Activated T-helper 17 cell treated with anti-CD3 and anti-CD28 coated beads, Interleukin-2, amount 50 U/mL, for 72 hours (primary cell): ENCODE measurements at places on chromosomes 2 and 18. TPM values are rescaled to one million over a fixed set of nuclear protein-coding genes. Genes with fewer than 3 reads are reported as not detected.
A peak's percentile ranks its signal among the peaks of the same experiment; 100 is the strongest.

DNA sequence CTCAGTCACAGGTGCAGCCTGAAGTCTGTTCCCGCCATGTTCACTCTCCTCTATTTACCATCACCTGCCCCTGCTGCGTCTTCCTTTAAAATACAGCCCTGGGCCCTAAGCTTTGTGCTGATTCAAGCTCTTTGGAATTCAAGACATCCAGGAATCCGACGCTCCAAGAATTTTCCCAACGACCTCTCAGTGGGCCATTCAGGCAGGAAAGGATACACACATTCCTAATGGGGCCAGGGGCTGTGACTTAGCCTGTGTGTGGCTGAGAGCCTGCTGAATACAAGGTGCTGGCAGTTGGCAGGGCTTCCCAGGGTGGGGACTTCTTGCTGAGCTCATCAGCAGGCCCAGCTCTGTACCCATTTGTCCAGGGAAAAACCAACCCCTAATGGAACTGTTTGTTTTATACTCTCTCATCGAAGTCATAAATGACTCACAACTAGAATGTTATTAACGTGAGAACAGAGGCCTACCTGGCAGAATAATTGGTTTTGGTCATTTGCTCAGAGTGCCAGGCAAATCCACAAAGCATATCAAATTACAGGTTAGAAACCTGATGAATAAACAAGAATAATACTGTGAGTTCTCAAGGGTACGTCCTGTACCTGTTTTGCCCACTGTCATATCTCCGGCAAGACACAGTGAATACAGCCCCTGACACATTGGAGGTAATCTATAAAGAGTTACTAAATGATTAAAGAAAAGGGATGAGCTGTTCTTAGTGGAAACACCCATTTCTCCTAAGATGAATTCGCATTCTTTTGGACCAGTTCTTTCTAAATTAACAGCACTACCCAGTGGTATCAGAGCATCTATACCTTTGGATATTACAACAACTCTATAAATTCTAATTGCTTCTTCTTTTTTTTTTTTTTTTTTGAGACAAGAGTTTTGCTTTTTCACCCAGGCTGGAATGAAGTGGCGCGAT, 12.6 kb upstream of the KCMF1 start:
- peak overlapping the region; percentile 83 for H3K27ac ChIP-seq
- H3K4me1 ChIP-seq, result peaks cover 20% of the 10 kb centered on the region
- peaks cover 45% of the 10 kb centered on the region for H3K36me3 ChIP-seq
- H3K27me3 ChIP-seq, result no peaks in the 10 kb centered on the region
- no peak overlapping the region for H3K4me3 ChIP-seq

GRCh38 chr2:169386722-169387121, 24.4 kb upstream of the LRP2 start:
- ATAC-seq, result no peak
- H3K4me1 ChIP-seq, result no peaks in the 10 kb centered on the region
- H3K4me3 ChIP-seq, result no peak overlapping the region
- H3K27ac ChIP-seq, result no peak overlapping the region
- H3K27me3 ChIP-seq, result peaks cover 11% of the 10 kb centered on the region
- H3K36me3 ChIP-seq, result no peaks in the 10 kb centered on the region

DNA sequence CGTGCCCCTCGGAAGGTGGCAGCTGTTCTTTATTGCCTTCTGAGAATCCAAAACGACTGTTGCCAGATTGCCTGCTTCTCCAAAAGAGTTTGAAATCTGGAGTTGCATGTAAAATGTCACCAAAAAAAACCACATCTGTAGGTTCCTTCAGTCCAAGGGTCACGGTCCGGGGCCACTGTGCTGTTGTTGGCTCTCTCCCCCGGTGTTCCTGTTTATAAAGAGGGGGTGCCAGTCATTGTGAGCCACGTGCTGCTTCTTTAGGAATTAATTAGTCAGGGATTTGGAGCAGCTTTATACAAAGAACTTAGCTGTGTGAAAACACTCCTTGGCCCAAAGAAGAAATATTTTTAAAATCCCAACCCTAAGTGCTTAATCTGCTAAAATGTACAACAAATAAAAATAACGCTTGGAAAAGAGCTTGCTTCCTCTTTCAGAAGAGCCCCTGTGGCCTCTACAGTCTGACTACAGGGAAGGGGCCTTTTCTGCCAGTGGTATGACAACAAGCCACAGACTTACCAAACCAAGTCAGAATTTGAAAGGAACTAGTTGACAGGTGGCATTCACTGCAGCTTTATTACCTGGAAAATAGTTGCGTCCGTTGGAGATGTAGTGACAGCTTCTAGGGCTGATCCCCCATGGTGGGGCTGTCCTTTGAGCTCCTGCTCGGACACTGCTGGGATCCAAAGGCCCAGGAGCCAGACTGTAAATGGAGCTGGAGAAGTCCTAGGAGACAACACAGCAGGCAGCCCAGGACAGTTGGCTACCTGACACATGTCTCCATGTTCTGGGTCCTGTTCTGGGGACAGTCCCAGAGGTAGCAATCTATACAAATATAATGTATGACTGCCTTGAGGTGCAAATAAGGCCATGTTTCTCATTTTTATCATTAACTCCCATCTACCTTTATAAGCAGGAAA, 84.5 kb upstream of the SLC1A4 start:
- no peak for ATAC-seq
- no peaks in the 10 kb centered on the region for H3K36me3 ChIP-seq
- no peaks in the 10 kb centered on the region for H3K4me1 ChIP-seq
- peaks cover 13% of the 10 kb centered on the region for H3K27me3 ChIP-seq
- no peak overlapping the region for H3K27ac ChIP-seq

Gene ANTXR1
- 0.11 TPM for total RNA-seq

Gene TOGARAM2
- 3.0 TPM for total RNA-seq

Gene ALPP
- total RNA-seq, result 0.19 TPM

DNA sequence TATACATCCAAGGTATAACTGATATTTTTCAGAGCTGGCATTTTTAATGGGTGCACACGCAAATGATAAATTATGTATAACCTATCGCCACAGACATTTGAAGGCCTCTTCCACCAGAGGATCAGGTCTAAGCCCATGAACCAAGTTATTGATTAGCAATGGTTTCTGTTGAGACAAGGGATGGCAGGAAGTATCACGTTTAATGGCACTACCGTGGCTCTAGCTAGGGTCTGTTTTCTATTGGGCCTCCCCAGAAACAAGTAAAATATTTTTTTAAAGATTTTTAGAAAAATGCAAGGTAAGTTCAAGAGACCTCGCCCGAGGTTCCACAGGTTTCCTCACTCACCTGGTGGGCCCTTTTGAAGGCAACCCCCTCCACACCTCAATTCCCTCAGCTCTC, 667 bp downstream of the GFPT1 start:
- no peaks in the 10 kb centered on the region for H3K27me3 ChIP-seq
- peaks cover 18% of the 10 kb centered on the region for H3K4me1 ChIP-seq
- peak overlapping the region; percentile 86 for H3K27ac ChIP-seq
- no peak for ATAC-seq

- H3K27ac ChIP-seq, result no peak overlapping the region
- H3K27me3 ChIP-seq, result peaks cover 13% of the 10 kb centered on the region
- H3K36me3 ChIP-seq, result no peaks in the 10 kb centered on the region
- H3K4me3 ChIP-seq, result no peak overlapping the region
- ATAC-seq, result no peak
- H3K4me1 ChIP-seq, result peaks cover 3% of the 10 kb centered on the region
Measured at GRCh38 chr2:8620611-8621382, 61.1 kb upstream of the ID2 start.

DNA sequence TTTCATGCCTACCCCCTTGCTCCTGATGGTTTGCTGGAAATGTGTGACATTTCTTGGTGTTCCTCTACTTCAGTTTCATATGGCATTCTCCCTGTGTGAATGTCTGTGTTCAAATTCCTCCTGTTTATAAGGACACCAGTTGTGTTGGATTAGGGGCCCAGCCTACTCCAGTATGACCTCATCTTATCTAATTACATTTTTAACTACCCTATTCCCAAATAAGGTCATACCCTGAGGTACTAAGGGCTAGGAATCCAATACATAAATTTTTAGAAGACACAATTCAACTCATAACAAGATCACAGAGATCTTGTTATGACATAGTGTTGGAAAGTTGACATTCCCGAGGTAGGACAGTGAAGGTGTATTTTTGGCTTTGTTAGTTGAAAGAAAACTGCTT, 5.5 kb downstream of the FAM210A start:
- H3K27me3 ChIP-seq, result no peaks in the 10 kb centered on the region
- no peak overlapping the region for H3K4me3 ChIP-seq
- no peak overlapping the region for H3K27ac ChIP-seq
- no peak for ATAC-seq

Gene RAB6C
- not detected for total RNA-seq

Gene NEMP2
- 16.5 TPM for total RNA-seq

- peak overlapping the region; percentile 54 for H3K4me3 ChIP-seq
- H3K4me1 ChIP-seq, result peaks cover 34% of the 10 kb centered on the region
- peak overlapping the region; percentile 70 for H3K27ac ChIP-seq
- no peaks in the 10 kb centered on the region for H3K27me3 ChIP-seq
Measured at GRCh38 chr2:174574657-174575056, 22.9 kb downstream of the WIPF1 start.

- no peak for ATAC-seq
- H3K27ac ChIP-seq, result peak overlapping the region; percentile 86
- H3K4me3 ChIP-seq, result peak overlapping the region; percentile 52
Measured at GRCh38 chr2:98485453-98485755, 40.7 kb downstream of the INPP4A start.

GRCh38 chr18:23387265-23387664, 65.8 kb upstream of the RIOK3 start:
- no peak overlapping the region for H3K27ac ChIP-seq
- no peaks in the 10 kb centered on the region for H3K27me3 ChIP-seq
- no peak for ATAC-seq
- H3K36me3 ChIP-seq, result no peaks in the 10 kb centered on the region

DNA sequence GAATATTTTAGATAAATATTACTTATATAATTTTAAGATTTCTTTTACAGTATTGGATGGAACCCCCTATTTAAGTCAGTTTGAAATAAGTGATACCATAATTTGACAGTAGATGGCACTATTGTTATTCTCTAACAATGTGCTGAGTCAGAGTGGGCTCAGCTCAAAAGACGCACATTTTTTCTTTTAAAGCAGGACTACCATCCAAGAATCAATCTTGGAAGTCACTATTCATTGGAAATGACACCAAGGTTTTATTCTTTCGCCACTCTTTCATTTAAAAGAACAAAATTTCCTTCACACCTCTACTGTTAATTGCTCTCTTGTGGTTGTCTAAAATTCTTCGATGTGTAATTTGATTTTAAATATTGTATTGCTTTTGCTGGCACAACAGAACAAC, 32.6 kb upstream of the SPAG16 start:
- H3K36me3 ChIP-seq, result no peaks in the 10 kb centered on the region
- H3K27ac ChIP-seq, result no peak overlapping the region
- peak; percentile 31 for ATAC-seq
- peaks cover 13% of the 10 kb centered on the region for H3K27me3 ChIP-seq
- H3K4me1 ChIP-seq, result no peaks in the 10 kb centered on the region
- H3K4me3 ChIP-seq, result no peak overlapping the region

Gene ERFE
- not detected for total RNA-seq

DNA sequence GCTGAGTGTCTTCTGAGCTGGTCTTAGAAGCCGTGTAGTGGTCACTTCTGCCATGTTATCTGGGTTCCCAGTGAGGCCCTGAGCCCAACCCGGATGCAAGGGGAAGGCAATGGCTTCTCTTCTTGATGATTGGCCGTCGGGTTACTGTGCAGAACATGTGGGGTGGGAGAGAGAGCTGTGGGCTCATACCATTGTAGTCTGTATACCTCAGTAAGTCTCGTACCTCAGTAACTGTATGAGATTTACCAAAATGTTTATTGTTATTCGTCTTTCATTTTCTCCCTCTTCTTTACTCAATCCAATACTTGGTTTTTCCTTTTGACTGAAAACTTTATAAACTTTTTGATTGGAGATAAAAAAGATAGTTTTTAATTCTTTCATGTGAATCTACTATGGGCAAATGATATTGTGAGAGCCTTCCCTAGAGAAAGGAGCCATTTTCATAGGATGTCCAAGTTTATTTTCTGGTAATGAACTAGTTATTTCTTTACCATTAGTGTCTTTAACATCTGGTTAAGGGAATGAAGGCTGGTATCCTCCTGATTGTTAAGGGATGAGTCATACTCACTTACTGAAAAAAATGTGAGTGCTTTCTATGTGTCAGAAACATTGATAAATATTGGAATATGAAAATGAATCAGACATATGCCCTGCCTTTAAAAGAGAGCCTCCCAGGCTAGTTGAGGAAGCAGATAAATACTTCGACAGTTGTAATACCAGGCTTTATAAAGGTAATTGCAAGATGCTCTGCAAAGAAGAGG, 129.9 kb downstream of the PRPF40A start:
- H3K36me3 ChIP-seq, result no peaks in the 10 kb centered on the region
- H3K27me3 ChIP-seq, result peaks cover 23% of the 10 kb centered on the region
- H3K4me3 ChIP-seq, result no peak overlapping the region

DNA sequence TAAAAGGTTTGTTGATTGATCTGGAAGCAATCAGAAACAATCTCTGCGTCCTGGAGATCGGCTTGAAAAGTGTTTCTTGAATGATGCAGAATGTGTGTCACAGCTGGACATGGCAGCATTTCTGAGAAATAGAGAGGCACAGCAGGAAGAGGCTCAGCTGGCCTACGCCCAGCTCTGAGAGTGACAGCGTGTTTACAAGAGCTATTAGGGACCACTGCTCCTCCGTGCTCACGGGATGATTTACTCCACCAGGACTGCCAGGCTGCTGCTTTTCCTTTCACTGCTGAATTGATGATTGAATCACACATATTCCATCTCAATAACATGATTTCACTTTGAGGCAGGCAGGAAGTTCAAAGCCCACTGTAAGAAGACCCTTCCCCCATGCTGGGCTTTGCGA, 62.8 kb downstream of the GALNT14 start:
- H3K27me3 ChIP-seq, result no peaks in the 10 kb centered on the region
- no peak for ATAC-seq
- no peaks in the 10 kb centered on the region for H3K4me1 ChIP-seq
- H3K36me3 ChIP-seq, result no peaks in the 10 kb centered on the region
- no peak overlapping the region for H3K27ac ChIP-seq

DNA sequence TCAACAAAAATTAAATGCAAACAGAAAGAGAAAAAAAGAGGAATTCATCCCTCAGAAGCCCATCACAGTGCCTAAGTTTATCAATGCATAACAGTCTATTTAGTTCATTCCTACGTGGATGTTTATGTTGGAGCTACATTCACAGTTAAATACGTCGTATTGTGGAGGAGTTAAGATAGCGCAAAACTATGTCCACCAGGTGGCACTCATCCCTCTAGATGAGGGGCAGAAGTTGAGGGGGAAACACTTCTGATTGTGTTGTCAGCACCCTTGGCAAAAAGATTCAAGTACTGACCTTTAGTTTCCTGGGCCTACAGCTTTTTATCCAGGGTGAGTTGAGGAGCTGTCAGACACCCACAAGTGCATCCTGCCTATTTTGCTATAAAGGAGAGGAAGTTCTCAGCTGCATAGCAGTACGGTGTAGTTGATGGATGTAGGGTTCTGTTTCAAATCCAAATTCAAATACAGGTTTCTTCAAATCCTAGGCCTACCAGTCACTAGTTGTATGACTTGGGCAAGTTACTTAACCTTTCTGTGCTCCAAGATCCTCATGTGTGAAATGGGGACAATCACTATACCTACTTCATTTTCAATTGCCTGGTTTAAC, 26.8 kb upstream of the MYO1B start:
- no peaks in the 10 kb centered on the region for H3K27me3 ChIP-seq
- no peaks in the 10 kb centered on the region for H3K36me3 ChIP-seq
- no peak for ATAC-seq
- no peak overlapping the region for H3K27ac ChIP-seq
